Right kidney (tissue), 9 donors: ENCODE measurements at places on chromosomes 5 and 9.

- no peak for DNase-seq
Measured at GRCh38 chr5:149999359-149999758, 1.1 kb downstream of the TIGD6 start.

DNA sequence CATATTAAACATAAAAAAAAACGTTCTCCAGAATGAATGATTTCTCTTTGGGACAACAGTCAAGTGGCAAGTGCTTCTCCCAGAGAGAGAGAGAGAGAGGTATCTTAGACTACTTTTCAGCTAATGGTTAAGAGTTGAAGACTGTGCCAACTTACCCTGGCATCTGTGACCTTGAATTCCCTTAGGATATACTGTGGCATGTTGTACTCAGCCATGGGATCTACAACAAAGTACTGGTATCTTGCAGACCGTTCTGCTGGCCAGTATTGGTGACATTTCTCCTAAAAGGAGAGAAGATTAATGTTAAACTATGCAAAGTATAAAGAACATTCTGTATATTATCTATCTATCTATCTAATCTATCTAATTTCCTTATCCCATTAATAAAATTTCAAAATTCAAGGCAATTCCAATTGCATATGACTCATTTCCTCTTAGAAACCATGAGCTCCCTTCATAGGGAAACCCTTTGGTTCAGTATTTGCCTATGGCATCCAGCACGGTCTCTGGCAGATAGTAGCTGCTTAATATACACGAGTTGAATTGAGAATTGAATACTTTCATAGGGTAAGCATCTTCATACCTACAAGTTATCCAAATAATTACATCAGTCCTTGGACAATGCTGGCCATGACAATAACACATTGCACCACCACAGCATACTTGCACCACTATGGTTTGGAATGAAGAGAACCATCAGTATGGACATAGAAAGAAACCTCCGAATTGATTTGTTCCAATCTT, 539.4 kb upstream of the DMAC1 start:
- DNase-seq, result no peak

- no peak for DNase-seq
Measured at GRCh38 chr9:98317134-98317857, 61.8 kb upstream of the TBC1D2 start.

DNA sequence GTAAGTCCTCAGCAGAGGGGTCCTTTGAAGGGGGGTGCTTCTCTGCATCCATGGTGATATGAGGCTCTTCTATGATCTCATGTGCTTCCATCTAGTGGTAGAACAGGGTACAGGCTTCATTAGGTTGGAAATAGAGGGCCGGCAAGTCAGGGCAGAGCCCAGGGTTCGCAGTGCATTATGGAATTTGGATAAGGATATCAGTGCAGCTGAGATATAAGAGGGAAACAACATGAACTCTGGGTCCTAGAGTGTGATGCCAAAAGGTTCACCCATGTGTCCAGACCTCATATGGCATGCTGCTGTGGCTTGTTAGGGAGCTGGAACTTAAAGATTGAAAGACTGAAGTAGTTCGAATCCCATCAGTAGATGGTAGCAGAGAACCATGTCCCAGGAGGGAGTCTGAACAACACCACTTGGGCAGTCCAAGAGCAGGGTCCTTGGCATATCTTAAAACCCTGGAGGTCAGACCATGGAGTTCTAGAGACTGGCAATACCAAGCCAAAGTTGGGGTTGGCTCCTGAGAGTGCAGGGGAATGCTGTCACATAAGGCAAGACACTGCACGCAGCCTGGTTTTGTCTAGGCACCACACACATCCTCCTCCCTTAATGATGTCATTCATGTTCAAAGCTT, 2.3 kb downstream of the FAM221B start:
- DNase-seq, result peak; percentile 68

GRCh38 chr5:3217771-3218495, 377.7 kb upstream of the IRX1 start:
- DNase-seq, result no peak

DNA sequence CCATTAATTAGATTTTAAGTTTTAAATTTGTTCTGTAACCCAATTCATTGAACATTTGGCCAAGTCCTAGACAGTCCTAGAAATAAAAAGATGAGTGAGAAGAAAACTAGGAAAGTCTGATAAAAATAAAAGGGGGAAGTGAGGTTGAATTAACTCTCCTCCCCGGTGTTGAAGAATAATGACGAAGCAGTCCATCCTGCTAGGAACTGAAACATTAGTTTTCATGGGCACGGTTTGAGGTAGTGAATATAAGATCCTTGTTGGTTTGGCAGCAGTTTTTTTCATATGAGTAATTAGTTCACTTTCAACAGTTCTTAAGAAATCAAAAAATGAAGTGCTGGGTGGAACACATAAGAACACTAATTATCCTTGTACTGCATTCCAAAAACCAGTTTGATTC, 103.1 kb downstream of the MTREX start:
- DNase-seq, result no peak

GRCh38 chr5:15702102-15702501, 202.1 kb downstream of the FBXL7 start:
- DNase-seq, result no peak

GRCh38 chr9:114678130-114678529, 3.9 kb downstream of the TEX48 start:
- no peak for DNase-seq

DNA sequence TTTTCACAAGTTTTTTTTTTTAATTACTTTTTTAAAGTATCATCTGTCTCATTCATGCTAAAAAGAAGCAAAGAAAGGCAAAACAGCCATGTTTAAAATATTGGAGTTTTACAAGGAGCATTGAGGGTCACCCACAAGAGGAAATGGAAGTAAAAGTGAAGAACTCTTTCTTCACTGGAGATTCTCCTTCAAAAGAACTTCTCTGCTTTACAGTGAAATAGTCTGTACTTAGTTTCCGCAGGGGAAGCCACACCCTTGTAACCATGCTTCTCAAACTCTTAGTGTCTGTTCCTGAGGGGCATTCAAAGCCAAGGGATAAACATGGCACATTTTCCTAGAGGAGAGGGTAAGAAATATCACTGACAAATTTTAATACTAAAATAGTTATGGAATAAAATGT, 8.6 kb downstream of the C9orf72 start:
- DNase-seq, result no peak

GRCh38 chr9:14466429-14466818, 152.5 kb upstream of the NFIB start:
- no peak for DNase-seq

- no peak for DNase-seq
Measured at GRCh38 chr9:137191691-137192447, 3.4 kb downstream of the SSNA1 start.

DNA sequence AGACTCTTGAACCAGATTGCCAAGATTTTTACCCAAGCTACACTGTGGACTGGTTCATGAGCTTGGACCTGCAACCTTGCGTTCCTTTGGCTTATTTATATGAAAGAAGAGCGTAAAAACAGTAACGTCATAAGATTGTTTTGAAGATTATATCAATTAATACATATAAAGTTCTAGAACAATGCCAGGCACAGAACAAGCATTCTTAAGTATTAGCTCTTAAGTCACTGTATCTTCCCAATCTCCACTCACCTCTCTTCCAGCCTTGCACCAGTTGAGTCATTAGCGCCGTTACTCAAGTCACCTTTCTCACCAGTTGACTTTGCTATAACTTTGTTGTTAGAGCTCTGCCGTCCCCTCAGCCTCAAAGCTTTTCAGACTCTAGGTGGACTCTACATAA, 415.7 kb downstream of the PLK2 start:
- no peak for DNase-seq

- DNase-seq, result no peak
Measured at GRCh38 chr5:91562922-91563321, 179.8 kb upstream of the ARRDC3 start.

DNA sequence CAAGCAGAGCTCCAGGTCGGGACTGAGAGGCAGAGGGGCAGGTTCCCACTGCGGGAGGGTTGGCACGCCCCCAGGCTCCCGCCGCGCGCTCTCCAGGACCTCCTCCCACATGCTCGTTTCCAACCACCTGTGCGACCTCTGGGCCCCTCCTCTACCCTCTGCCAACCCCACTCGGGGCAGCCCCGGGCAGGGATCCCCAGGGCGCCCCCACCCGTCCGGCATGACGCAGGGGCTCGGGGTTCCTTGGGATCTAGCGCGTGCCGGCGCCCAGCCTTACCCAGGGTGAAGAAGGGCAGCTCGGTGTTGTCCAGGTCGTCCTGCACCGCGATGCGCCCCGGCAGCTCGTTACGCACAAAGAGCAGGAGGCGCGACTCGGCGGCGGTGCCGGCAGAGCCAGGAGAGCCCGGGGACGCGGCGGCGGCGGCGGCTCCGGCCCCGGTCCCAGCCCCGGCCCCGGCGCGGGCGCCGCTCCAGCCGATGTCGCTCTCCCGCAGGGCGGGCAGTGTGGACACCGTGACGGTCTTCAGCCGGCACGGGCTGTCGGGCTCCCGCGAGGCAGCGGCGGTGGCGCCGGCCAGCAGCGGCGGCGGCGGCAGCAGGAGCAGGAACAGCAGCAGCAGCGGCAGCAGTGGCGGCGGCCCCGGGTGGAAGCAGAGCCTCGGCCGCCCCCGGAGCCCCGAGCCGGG, 494 bp downstream of the ASTN2 start:
- peak; percentile 70 for DNase-seq

DNA sequence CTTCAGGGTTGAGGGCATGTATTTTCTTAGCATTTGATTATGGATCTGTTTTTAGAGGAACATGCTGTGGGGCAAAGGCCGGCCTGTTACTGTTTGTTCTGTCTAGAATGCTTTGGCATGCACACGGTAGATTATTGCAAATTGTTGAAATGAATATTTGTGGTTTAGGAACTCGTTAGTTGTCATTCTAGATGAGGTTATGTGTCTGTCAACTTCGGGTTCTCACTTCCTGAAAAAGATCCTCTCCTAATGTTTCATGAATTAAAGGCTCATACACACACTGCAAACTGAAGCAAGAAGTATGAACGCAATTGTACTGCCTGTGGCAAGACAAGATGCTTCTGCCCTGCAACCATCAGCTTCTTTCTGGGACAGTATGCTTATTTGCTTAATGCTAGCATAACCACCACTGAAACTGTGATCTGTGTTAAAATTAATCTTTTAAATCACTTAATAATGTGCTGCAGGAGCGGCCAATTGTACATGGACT, 99.6 kb downstream of the BASP1 start:
- no peak for DNase-seq

- no peak for DNase-seq
Measured at GRCh38 chr5:178462076-178462475, 128.1 kb downstream of the COL23A1 start.

DNA sequence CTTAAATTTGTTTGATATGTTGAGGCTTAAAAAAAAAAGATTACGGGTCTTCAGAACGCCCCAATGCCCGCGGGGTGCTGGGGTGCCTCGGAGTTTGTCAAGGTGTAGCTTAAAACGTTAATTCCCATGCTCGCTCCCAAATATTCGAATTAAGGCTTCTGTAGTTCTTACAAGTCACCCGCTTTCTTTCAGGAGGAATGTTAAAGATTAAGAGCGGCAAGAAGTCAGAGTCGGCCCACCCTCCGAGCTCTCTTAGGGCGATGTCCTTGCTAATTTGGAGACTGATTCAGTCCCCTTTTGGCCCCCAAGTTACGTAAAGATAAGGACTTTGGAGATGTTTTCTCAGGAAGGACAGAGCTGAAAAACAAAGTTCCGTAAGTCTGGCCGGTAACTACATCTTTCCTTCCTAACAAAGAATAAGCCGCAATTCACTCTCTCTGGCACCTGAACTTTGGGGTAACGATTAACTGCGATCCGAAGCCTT, 746 bp upstream of the NPM1 start:
- DNase-seq, result no peak
